Dorsolateral prefrontal cortex (tissue), 122 donors: ENCODE measurements at places on chromosomes 11 and 22. TPM values are rescaled to one million over a fixed set of nuclear protein-coding genes. Genes with fewer than 3 reads are reported as not detected.

- DNase-seq: no peak
These were observed 21.3 kb upstream of the CACNG2 start for GRCh38 chr22:36724836-36725235.

DNA sequence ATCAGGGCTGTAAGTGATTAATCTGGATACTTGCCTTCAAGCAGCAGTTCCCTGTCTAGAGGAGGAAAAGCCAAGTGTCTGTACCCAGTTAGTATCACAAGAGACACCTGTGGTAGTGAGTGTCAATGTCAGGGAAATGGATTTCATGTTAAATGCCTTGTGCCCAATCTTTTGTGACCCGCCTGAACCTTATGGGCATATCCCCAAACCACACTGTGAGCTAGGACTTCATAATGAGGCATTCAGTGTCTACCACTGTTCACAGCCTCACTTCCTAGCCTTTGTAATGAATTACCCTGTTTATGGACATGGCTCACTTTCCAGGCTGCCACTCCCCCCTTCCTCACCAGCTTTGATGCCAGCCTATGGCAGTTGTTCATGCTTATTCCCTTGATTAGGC is 125.1 kb downstream of the TRIM44 start:
- DNase-seq: no peak

DNA sequence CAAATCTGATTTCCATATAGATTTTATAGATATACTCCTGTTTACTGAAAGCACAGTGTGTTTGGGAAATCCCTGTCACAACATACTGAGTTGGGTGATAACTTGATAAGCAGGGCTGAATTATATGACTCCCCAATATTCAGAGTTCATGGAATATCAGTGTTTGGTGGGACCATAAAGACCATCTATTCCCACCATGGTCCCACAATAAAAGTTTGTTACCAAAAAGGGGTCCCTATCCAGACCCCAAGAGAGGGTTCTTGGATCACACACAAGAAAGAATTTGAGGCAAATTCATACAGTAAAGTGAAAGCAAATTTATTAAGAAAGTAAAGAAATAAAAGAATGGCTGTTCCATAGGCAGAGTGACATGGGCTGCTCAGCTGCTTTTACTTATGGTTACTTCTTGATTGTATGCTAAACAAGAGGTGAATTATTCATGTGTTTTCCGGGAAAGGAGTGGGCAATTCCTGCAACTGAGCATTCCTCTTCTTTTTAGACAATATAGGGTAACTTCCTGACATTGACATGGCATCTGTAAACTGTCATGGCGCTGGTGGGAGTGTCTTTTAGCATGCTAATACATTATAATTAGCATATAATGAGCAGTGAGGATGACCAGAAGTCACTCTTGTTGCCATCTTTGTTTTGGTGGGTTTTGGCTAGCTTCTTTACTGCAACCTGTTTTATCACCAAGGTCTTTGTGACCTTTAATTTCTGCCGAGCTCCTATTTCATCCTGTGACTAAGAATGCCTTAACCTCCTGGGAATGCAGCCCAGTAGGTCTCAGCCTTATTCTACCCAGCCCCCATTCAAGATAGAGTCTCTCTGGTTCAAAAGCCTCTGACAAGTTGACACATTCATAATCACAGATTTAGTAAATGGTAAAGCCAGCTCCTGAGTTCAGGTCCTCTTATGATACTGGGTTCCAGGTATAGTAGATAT is 240.6 kb upstream of the PDGFD start:
- DNase-seq: no peak

- DNase-seq: no peak
These were observed 23.9 kb upstream of the TMPRSS13 start for GRCh38 chr11:117953024-117953671.

DNA sequence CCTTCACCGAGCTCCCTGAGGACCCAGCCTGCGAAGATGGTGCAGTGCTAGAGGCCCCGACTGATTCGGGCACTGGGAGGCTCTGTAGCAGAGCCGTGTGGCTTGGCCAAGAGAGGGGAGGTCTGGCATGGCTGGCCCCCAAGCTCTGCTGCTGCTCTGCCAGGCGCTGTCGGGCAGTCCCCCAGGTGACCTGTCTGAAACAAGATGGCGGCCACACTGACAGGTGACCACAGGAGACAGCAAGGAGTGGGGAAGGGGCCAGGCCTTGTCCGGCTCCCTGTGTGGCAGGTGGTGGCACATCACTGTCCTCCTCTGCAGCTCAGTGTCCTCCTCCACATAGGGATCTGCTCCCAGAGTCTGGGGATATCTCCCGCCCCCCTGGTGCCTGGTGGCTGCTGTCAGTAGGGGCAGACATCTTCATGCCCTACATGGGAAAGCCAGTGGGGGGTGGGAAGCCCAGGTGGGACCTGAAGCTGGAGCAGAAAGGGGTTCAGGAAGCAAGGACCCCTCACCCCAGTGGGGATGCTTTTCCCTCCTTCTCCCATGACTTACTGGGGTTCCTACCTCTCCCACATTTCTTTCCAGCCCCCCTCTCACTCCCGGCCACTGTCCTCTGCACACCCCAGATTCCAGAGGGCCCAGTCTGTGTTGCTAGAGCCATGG is 40.1 kb upstream of the WNT11 start:
- DNase-seq: no peak

DNA sequence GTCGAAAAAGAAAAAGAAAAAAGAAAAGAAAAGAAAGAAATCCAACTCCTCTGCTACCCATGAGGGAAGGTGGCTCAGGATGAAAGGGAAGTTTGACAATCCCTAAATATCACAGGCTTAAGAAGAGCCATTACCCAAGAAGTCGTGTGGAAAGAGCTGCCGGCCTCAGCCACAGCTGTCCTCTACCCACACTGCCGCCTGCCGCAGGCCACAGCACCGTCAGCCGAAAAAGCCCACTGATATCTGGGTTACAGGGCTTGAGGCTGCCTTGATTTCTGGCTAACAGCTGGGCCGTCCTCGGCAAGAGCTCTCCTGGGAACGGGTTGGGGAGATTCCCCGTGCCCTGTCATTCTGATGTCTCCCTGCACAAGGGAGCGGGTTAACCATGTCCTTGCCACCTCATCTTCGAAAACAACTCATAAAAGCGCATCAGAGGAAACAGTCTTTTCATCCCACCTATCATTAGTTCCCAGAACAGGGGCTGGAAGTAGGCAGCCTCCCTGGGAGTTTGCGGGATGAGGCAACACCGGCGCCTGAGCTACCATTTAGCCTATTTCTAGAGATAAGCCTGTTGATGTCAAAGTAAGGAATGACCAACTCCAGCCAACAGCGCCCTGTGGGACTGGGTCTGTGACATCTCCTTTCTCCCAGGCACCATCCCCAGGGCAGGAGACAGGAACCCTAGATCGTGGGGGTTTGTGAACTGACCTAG is 21.8 kb upstream of the SNX32 start:
- DNase-seq: no peak

GRCh38 chr11:74839446-74839845 is 90.8 kb downstream of the RNF169 start:
- DNase-seq: no peak

DNA sequence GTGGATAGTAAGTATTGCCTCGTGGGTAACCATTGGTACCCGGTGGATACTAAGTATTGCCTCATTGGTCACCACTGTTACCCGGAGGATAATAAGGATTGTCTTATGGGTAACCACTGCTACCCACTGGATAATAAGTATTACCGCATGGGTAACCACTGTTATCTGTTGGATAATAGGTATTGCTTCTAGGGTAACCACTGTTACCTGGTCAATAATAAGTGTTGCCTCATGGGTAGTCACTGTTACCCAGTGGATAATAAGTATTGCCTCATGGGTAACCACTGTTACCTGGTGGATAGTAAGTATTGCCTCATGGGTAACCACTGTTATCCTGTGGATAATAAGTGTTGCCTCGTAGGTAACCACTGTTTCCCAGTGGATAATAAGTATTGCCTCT is 22.6 kb upstream of the NXPE4 start:
- DNase-seq: no peak

- DNase-seq: no peak
These were observed 10.7 kb downstream of the SLCO2B1 start for GRCh38 chr11:75161506-75162095.

DNA sequence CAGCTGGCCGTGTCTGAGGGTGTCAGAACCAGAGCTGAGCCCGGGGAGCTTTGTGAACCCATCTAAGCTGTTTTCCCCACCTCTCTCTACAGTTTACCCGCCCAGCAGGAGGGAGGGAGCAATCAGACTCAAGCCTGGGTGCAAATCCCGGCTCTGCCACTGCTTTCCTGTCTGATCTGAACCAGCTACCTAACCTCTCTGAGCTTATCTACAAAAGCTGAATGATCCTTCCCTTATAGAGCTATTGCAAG is 252 bp downstream of the APOL2 start:
- DNase-seq: no peak

- no peak for DNase-seq
These were observed 722.6 kb downstream of the TBC1D22A start for GRCh38 chr22:47484960-47485569.

- no peak for DNase-seq
These were observed 32.2 kb upstream of the A4GALT start for GRCh38 chr22:42752912-42753311.

DNA sequence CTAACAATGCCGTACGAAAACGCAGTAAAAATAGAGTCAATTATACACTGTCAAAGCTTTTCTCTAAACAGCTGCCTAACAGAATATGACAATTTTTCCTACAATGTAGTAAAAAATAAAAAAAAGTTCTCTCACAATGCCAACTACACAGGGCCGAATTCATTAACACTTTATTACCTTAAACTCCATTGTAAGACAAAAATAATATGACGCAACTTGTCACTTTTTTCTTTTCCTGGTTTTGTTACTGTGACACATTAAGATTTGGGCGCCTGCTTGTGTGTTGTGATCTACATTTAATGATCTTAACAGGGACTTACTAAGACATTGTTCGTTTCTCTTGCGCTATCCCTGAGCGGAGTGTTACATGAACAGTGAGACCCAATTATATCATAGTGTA is 204.1 kb downstream of the INSC start:
- DNase-seq: no peak

- no peak for DNase-seq
These were observed 252.0 kb downstream of the AASDHPPT start for GRCh38 chr11:106329273-106330018.

The TBX1 gene
- total RNA-seq: 0.54 TPM

The DDIAS gene
- total RNA-seq: 0.74 TPM

The MUC2 gene
- not detected for total RNA-seq

The OR56B4 gene
- total RNA-seq: not detected

The GAB4 gene
- not detected for total RNA-seq

The C22orf42 gene
- not detected for total RNA-seq
